Jurkat, Clone E6-1 (cell line): ENCODE measurements at places on chromosomes 1 and 21.

GRCh38 chr1:151945725-151946722 is 36.7 kb upstream of the THEM4 start:
- DNase-seq, result peak; percentile 33

DNA sequence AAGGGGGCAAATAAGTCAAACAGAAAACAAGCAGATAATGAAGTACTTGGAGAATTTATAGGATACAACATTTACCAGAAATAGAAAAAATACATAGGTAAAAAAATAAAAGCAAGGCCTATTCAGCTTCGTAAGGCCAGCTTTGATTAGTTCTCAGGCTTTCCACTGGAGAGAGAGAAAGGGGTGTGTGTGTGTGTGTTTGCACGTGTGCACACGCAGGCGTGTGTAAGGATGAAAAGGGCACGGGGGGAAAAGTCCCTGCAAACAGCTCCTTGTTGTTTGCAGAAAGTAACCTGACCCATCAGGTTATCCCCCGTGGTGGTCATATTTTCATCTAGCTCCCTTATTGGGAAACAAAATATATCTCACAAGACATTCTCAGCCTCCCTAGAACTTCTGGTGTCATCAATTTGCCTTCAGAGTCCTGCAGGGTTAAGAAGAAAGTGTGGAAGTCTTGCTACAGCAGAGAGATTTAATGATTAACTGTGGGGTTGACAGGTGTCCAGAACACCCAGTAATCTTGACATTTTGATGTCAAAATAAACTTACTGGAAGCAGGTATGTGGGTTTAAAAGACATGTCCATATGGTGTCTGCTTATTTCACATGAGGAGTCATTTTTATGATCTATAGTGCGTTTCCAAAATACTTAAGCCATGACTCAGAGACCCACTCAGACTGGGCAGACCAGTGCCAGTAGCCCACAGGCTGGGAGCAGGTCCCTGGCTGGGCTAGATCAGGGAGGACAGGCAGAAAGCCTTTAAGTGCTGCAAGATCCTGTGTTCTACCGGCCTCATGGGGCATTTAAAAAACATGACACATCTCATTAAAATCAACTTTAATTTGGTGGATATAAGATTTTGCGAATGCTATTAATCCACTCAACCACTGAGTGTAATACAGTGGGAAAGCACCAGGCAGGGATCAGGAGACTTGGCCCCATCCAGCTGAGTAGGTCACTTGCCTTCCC is 487.6 kb upstream of the CAMK1G start:
- DNase-seq, result no peak

DNA sequence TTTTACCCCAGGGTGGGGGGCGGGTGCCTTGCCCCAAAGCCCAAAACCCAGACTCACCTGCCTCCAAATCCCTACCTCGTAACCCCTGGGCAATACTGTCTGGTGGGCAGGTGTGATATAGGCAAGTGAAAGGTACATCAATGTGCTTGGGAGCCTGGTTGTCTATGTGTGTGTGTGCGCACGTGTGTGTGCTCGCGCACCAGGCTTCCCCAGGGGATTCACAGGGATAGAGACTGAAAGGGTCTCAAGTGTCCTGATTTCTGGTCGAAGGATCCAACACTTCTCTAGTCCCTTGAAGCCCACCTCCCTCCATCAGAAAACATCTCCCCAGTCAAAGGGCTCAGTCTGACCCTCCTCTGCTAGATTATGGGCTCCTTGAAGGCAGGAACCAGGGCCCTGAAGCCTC is 28.9 kb upstream of the EPB41 start:
- DNase-seq, result no peak

DNA sequence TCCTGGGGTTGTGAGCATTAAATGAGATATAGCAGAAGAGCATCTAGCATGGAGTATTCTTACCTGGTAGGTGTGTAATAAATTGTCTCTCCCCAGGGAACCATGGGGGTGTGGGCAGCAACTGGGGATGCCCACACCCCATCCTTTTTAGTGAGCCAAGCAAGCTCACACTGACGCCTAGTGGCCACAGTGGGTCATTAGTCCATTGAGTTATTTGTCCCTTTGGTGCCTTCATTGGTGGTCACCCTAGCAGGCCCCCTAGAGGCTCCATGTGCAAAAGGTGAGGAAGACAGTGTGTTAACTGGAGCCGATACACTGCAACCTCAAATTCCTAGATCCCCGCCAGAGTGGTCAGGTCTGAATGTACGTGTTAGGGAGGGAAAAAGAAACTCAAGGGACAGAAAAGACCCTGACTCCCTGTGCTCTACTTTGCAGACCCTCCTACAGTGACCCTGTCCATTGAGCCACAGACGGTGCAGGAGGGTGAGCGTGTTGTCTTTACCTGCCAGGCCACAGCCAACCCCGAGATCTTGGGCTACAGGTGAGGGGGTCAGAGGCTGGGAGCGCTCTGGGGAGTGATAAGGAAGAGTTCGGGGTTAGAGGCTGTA is 93.3 kb upstream of the CD1D start:
- DNase-seq, result peak; percentile 46

- no peak for DNase-seq
These were observed 11.9 kb upstream of the EDN2 start for GRCh38 chr1:41496080-41497055.

DNA sequence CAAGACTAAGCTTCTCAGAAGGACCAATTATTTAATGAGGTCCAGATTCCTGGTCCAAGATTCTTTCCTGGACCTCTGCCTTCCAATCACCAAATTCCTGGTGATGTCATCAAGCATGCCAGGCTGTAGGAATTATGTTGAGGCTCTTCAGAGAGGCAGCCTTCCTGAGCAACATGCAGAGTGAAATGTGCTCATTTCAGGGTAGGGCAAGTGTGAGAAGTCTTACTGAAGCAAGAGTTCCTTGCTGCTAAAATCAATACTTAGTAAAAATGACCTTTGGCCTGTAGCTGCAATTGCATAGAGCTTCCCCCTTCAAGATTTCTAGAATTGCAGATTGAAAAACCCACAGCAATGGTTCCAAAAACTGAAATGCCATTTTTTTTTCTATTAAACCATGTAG is 31.7 kb upstream of the BCAR3 start:
- no peak for DNase-seq

DNA sequence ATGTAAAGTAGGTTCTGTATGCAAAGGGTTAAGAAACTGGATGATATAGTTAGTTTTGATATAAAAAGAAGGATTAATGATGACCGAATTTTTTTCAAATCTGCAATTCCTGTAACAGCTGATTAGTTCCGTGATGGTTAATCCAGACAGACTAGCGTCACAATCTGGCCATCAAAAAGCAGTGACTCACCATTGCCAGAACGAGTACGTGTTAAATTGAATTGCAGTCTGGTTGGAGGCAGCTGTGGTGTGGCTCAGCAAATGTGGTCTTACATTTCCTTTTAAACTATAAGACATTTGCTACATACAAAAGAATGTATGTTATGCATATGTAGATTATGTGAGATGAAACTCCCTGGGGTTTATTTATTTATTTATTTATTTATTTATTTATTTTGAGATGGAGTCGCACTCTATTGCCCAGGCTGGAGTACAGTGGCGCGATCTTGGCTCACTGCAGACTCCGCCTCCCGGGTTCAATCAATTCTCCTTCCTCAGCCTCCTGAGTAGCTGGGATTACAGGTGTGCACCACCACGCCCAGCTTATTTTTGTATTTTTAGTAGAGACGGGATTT is 139.8 kb downstream of the RYR2 start:
- DNase-seq, result no peak

DNA sequence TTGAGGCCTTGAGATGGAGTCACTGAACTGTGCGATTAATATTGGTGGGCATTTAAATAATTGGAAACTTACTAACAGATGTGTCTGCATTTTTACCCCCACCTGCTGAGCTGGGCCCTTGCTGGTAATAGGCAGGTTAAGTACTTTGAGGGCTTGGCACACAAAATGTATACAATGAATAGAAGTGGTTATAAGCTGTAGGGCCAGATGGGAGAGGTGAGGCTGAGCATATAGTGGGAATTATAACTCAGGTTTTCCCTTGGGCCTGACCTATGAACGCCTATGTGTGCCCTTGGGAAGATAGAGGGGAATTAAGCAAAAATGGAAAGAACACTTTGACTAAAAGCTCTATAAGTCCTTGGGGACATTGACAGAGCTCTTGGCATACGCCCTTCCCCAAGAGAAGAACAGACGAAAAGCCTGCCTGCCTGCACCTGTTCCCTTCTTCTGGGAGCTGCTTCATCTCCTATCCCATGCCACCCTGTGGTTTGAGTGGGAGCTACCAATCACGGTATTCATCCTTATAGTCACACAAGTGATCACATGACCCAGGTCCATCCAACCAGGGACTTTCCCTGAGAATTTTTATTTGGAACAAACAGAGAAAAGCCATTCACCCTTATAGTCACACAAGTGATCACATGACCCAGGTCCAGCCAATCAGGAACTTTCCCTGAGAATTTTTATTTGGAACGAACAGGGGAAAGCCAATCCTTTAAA is 260.7 kb upstream of the CSF3R start:
- no peak for DNase-seq

DNA sequence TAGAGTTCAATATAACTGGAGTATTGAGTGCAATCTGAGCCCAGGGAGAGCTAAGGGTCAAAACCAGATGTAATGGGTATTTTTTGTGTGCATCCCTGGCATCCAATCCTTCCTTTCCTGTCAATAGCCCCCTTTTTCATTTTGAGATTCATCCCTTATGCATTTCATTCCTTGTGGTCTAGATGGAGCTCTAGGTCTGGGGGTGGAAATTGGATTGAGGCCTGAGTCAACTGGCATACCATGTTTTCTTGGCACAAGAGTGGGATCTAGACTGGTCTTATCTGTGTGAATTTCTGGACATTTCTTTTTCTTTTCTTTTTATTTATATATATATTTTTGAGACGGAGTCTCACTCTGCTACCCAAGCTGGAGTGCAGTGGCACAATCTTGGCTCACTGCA is 67.3 kb upstream of the RAB3GAP2 start:
- DNase-seq, result no peak

GRCh38 chr1:68162761-68163160 is 69.6 kb downstream of the WLS start:
- peak; percentile 4 for DNase-seq

DNA sequence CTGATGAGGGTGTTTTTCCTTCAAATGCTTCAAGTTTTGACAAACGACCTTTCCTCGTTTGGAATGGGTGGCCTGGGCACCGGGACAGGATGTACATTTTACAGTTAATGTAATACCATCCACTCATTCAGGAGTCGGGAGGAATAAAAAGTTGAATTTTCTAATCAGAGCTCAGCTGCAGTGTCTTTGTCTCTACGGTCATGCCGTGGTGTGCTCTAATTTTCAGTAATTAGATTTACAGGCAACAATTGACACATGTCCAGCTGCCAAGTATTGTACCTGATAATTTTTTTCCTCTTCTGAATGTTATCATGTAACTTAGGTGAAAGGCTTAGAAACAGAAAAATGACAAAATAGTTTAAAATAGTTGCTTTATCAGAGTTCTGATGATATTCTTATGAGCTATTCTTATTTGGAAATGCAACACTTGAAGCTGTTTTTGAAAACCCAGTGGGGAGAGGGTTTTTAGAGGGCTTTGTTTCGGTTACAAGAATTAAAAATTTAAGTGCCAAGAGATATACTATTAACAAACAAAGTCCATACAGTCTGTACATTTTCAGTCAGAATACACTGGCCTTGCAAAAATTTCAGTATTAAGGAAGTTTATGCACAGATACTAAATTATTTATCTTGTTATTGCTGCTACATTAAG is 1.0 kb downstream of the CDKN2C start:
- no peak for DNase-seq

GRCh38 chr1:166905136-166905535 is 29.1 kb upstream of the TADA1 start:
- DNase-seq, result no peak

GRCh38 chr1:204274446-204274845 is 60.7 kb upstream of the GOLT1A start:
- DNase-seq, result no peak

GRCh38 chr1:234996245-234996757 is 132.3 kb downstream of the TOMM20 start:
- no peak for DNase-seq

DNA sequence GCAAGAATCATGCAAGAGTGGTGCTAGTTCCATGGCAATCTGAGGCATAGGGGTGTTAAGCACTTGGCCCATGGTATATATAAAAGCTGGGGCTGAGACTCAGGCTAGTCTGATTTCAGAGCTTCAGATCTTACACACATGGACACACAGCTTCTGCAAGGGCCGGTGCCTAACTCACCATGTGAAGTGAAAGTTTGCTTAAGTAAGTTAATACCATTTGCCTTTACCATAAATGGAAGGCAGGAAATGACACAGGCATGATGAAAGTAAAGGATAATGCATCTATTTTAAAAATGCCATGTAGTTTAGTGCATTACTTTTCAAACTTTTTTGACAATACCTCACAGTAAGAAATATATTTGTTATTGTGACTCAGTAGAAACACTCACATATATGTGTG is 122.6 kb downstream of the KCNJ6 start:
- peak; percentile 7 for DNase-seq

DNA sequence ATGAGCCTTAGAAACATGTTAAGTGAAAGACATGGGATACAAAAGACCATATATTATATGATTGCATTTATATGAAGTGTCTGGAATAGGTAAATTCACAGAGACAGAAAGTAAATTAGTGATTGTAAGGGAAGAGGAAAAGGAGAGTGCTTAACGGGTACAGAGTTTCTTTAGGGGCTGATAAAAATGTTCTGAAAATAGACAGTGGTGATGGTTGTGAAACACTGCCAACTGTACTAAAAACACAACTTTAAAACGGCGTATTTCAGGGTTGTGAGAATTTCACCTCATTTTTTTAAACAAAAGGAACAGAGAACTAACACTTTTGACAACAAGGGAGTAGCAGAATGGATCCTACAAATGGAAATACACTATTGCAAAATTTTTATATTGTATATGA is 13.4 kb downstream of the COP1 start:
- no peak for DNase-seq

DNA sequence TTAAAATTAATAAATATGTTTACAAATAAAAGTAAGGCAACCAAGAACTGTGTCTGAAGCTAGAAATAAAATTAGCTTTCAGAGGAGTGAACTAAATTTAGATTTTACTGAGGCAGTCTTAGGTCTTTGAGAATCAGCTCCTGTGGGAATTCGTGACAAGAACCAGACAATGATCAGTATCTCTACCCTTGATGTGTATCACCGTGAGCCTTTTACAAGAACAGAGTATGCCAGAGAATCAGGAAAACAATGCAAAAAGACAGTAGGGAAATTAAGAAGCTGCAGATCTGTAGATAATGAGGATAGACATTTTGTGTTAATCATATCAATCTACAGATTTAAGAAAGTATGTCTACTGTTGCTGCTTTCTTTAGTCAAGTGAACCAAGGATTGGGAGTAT is 351.0 kb downstream of the COL11A1 start:
- no peak for DNase-seq

DNA sequence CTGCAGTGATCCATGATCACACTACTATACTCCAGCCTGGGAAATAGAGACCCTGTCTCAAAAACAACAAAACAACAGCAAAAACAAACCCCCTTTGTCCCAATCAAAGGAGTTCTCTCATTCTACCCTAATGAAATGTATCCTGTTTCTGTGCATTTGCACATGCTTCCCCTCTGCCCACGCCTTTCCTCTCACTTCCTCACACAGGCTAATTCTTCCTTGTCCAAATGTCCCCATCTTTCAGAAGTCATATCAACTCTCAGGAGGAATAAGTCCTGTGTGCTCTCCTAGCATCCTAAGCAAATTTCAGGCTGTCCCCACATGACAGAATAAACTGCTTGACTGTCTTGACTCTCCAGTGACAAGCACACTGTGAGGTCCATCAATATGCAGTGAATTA is 8.1 kb upstream of the ATP1B1 start:
- no peak for DNase-seq
